Stimulated activated CD8-positive, alpha-beta memory T cell treated with anti-CD3 and anti-CD28 coated beads, Interleukin-4, amount 100 ng/mL, for 1 hour (primary cell): ENCODE measurements at places on chromosomes 4 and X.

DNA sequence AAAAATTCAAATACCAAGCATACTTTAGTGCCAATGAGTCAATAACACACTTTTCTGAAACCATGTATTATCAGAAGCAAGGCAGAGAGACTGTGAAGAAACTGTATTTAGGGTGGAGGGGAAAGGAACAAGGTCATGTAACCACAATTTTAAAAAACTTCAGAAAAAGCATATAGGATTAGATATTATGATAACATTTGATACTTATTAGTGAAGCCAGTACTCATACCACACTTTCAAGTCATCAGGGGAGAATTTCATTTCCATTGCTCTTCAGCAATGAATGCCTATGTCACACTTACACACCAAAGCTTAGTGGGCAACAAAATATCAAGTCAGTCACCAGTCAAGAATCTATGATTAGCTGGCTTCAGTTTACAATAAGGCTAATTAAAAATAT lies 602.2 kb downstream of the IL15 start:
- no peak for DNase-seq

DNA sequence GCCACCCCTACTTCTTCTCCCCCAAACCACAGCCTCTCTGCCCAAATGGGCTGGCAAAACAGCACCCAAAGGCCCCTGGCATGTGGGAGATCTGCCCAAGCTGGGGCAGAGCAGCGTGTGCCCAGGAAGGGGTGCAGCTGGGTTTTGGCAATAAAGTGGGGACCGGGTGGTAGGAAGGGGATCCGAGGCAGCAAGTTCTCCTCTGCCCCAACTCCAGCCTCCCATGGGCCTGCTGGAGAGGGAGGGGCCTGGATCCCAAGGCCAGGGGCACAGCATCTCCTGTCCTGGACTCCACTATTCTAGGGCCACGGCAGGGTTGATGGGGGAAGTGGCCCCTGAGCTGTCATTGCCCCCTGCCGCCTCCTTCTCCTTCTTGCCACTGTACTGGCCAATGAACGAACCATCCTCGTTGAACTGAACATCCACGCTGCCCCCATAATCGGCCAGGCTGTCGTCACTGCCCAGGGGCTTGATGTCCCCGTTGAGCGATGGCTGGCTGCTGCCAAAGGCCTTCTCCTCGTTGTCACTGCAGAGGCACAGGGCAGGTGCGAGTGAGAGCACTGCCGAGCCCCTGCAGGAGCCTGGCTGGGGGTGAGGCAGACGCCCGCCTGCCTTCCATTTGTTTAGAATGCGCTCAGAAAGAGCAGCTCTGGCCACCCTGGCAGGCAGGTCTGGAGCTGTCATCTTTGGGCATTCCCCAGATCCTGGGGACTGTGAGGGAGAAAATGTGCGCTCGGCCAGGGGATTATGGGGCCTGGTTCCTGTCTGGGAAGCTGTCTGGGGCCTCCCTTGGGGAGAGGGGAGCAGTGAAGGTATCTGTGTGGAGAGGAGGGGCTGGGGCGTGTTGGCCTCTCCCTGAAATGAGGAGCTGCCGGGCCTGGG lies 23.4 kb downstream of the L1CAM start:
- no peak for DNase-seq

- DNase-seq: no peak
These were observed 4.4 kb upstream of the BGN start for GRCh38 chrX:153490217-153490930.

DNA sequence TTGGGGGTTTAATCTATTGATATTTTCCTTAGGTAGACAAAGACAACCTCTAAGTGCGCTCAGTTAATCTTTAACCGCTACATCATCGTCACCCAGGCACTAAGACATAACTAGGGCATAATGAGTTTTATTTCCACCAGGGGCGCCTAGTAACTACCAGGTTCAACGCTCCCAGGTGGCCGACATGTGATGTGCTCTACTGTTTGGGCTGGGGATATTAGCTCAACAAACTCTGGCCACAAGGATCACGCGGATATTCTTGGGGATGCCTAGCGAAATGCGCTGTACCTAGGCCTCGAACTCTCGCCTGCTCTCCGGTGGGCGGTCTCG lies 915 bp upstream of the RAB33B start:
- no peak for DNase-seq

GRCh38 chrX:23826653-23827052 lies 43.7 kb downstream of the SAT1 start:
- no peak for DNase-seq

GRCh38 chr4:104726002-104726401 lies 231.3 kb upstream of the CXXC4 start:
- DNase-seq: no peak

DNA sequence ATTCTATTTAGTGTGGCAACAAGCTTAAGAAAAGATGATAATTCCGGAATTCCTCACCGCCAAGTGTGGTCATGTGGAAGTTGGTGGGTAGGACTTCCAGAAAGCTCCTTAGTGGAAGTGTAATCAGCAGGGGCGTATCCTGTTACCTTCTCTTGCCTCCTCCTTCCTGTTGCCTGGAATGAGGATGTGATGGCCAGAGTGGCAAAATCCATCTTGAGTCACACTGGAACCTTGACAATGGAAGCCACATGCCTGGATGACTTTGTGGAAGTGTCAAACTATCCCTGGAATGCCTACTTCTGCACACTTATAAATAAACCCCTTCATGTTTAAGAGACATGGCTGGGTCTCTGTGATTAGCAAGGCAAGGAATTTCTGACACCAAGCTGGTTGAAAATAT lies 191.0 kb downstream of the PRDM5 start:
- DNase-seq: no peak

GRCh38 chr4:71367546-71367945 lies 28.7 kb downstream of the SLC4A4 start:
- DNase-seq: no peak

GRCh38 chr4:33467291-33467690 lies 2747.1 kb downstream of the PCDH7 start:
- DNase-seq: no peak

DNA sequence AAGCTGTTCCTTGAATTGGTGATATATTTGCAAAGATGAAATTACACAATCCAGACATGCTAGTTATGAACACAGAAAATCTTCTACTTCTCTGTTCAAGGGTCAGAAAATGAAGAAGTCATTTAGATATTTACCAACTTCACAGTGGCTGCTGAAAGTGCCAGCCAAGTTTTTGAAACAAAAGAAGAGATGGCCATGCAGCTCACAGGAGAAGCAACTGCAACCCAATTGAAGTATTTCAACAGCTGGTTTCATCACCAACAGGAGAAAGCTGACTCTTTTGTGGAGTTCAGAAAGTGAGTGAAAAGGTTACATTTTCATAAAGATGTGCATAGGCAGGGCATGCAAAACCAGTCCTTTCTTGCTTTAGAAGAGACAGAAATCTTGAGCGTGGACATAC lies 70.1 kb upstream of the LSM6 start:
- DNase-seq: no peak

- no peak for DNase-seq
These were observed 250.3 kb upstream of the FAM47A start for GRCh38 chrX:34382416-34382815.

GRCh38 chr4:101818362-101818761 lies 27.8 kb downstream of the BANK1 start:
- DNase-seq: no peak

GRCh38 chr4:24260133-24260715 lies 324.1 kb downstream of the DHX15 start:
- DNase-seq: no peak

GRCh38 chr4:175277816-175278215 lies 359.7 kb downstream of the ADAM29 start:
- DNase-seq: no peak

DNA sequence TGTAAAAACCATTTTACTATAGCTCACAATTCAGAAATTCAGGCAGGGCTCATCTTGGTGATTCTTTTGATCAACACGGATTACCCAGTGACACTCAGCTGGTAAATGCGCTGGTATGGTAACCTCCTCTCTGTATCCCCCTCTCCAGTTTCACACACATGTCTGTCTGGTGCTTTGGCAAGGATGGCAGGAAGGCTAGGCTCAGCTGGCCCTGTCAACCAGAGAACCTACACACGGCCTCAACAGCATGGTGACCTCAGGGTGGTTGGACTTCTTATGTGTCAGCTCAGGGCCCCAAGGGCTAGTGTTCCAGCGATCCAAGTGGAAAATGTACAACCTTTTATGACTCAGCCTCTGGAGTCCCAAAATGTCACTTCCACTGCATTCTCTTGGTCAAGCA lies 55.7 kb upstream of the EOLA2 start:
- DNase-seq: no peak

GRCh38 chr4:82780170-82780751 lies 18.3 kb downstream of the SCD5 start:
- no peak for DNase-seq

- DNase-seq: no peak
These were observed 236.5 kb downstream of the PARM1 start for GRCh38 chr4:75169427-75169826.

DNA sequence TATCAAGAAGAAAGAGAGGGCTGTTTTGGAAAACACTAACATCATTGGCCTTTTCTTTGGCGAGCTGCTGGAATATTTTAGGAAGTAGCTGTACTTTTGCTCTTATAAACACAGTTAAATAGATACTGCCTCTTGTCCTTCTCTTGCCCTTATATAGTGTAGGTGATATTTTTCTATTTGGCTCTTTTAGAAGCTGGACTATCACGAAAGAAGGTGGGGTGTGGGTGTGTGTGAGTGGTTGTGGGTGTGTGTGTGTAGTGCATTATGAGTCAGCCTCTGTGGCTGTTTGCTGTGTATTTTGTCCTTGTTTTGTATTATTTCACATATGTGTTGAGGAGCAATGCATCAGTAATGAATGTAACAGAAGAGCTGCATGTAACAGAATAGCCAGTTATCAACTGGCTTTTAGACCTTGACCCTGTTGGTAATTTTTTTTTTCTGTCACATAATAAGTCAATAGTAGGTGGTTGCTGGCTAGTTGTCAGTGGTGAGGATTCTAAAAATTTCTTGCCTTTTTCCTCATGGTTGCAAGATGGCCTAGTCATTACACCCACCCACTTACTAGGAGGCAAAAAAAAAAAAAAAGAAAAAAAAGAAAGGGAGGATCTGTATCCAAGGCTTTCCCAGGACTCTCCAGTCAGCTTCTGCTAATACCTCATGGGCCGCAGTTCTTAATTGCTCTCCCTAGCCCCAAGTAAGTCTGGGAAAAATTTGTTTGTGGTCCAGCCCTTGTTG lies 23.8 kb downstream of the ARHGAP10 start:
- no peak for DNase-seq

- no peak for DNase-seq
These were observed 6.5 kb downstream of the RGS12 start for GRCh38 chr4:3299122-3299975.

DNA sequence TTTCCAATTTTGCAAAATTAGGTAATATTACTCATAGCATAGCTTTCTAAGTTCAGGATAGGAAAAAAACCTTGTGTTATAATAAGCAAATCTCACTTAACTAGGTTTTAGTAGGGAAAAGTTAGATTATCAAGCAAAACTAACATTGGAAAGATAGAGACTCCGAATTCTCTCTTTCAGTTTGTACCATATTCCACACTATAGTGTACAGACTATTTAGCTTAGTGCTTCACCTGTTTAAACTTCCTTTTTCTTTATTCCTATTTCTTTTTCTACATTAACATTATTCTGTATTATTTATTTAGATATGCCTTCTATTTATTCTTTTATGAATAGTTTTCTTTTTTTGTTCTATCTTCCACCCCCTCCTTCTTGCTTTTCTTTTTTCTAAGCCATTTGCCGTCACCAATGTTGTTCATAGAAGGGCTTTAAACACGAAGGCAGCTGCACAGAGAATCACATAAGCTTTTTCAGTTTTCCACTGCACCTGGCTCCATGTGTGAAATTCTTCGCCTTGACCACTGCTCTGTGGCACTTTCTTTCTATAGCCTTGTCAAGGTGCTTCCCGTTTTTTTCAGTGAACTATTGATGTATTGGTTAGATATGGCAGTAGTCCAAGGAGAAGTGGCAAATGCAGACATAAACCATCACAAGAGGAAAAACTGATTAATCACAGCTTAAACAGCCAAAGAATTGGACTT lies 8.5 kb downstream of the PCDH10 start:
- no peak for DNase-seq

- DNase-seq: no peak
These were observed 49.6 kb downstream of the PRPS1 start for GRCh38 chrX:107677909-107678308.

DNA sequence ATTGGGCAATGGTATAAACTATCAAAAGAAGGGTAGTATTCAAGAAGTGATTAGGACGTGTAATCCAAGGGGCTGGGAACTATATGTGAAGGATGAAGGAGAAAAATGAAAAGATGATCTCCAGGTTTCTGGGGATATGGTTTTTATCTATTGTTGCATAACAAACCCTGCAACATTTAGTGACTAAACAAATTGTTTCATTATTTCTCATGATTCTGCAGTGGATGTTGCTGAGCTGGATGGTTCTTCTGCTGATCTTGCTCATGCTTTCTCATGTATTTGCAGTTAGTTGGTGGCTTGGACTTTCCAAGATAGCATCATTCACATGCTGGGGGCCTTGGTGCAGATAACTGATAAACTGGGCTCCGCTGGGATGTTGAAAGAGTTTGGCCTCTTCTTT lies 29.1 kb downstream of the PHOX2B start:
- DNase-seq: no peak

- DNase-seq: no peak
These were observed 158.1 kb downstream of the MGST2 start for GRCh38 chr4:139823746-139824145.
